ENCODE measurements at places on chromosomes 13 and 19.

DNA sequence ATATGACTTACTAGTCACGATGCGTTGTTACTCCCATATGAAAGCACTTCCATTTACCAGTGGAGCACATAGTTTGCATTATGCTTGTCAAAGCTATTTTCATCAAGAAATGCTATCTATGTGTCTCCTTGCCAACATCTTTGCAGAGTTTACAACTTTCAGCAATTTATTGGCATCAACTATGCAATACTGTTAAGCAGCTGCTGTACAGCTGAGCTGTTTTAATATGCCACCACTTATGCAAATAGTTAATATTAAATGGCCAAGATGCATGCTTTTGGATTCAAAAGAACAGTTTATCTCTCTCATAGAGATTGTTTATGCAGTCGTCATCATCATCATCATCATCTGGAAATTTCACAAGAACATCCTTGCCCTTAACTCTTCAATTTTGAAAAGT lies 67.9 kb upstream of the KLF5 start:
- DNase-seq = no peak

DNA sequence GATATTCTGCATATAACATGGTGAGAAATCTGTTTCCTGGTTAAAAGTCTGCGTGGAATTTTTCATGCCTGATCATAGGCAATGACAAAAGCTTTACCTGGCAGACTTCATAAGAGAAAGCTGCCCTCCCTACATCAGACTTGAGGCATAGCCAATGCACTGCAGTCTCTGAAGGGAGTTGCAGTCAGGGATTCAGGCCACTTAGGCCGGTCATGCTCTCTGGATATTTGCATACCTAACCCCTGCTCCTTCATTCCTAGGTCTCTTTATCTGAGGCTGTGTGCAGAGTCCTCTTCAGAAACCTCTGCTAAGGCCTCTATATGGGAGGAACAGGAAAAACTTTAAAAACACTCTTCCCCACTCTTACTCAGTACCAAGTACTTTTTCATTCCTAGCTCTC lies 287.4 kb downstream of the PCDH17 start:
- no peak for DNase-seq

DNA sequence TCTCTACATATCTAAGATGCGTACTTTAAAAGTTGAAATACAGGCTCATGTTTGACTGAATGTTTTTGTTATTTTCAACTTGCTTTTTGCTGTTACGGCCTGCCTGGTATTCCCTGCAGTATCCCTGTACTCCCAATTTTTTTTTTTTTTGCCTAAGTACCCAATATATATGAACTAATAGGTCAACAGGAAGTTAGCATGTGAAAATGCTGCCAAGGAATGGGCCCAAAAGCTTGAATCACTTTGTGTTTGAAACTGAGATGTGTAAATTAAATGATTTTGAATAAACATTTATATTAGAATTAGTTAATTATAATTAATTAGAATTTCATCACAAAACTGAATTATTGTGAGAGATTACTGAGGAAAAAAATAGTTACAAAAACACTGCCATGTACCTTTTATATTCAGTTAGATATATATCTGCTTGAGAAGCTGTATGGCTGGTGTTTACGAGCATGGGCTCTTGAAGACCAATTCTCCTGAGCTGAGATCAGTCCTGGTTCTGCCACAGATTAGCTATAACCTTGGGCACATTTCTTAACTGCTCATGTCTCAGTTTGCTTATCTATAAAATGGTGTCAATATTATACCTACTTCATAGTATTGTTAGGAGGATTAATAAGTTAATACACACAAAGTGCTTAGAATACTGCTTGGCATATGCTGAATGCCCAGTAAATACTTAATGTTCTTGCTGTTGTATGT lies 16.0 kb downstream of the TDRD3 start:
- DNase-seq = no peak

- DNase-seq = no peak
Measured at GRCh38 chr13:96238861-96239260, 149.0 kb downstream of the HS6ST3 start.

DNA sequence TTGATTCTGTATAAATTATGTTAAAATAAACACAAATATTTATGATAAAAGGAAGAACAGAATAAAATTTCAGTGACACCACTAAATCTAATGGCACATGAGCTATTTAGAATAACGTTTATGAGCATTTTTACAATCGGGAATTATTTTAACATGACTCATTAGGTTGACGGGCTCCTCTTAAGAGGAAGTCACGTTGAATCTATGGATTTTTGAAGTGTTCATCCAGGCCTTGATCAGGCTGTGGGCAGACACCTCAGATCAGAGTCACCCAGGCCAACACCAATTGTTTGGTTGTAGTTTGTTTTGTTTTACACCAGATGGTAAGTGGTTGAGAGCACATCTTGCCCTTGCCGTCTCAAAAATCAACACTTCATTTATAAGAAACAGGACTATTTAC lies 257.8 kb downstream of the FOXO1 start:
- DNase-seq = no peak

GRCh38 chr19:4877753-4878490 lies 10.5 kb upstream of the PLIN3 start:
- peak; percentile 95 for DNase-seq

GRCh38 chr19:33286899-33287298 lies 15.4 kb downstream of the CEBPA start:
- DNase-seq = no peak

DNA sequence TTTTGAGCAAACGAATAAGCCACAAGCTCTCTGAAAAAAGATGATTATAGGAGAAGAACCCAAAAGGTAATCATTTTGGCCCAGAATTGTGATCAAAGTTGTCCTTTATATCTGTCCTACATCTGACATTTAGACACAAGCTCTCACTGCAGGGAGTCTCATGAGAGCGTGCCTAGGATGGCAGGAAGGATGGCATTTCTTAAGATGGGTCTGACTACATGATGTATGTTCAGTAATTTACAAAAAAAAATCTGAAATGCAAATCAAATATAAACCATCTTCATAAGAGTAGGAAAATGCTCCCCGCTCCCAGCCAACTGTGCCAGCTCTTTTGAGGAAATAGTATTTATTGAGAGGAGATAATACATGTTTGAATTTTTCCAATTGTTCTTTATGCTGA lies 81.0 kb upstream of the MBNL2 start:
- DNase-seq = no peak

- no peak for DNase-seq
Measured at GRCh38 chr13:109271061-109271460, 515.3 kb downstream of the IRS2 start.

DNA sequence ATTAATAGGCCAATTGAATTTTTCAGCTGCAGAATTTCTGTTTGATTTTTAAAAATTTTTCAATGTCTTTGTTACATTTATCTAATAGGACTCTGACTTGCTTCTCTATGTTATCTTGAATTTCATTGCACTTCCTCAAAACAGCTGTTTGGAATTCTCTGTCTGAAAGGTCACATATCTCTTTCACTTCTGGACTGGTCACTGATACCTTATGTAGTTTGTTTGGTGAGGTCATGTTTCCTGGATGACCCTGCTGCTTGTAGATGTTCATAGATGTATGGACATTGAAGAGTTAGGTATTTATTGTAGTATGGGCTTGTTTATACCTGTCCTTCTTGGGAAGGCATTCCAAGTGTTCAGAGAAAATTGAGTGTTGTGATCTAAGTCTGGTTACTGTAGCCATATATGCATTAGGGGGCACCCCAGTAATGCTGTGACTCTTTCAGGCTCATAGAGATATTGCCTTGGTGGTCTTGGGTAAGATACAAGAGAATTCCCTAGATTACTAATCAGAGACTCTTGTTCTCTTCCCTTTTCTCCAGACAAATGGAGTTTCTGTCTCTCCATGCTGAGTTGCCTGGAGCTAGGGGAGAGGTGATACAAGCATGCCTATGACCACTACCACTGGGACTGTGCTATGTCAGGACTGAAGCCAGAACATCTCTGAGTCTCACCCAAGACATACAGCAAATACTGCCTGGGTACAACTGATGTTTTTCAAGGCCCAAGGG lies 27.8 kb downstream of the RFC3 start:
- no peak for DNase-seq

- DNase-seq = no peak
Measured at GRCh38 chr19:14575428-14575980, 3.6 kb upstream of the NDUFB7 start.

DNA sequence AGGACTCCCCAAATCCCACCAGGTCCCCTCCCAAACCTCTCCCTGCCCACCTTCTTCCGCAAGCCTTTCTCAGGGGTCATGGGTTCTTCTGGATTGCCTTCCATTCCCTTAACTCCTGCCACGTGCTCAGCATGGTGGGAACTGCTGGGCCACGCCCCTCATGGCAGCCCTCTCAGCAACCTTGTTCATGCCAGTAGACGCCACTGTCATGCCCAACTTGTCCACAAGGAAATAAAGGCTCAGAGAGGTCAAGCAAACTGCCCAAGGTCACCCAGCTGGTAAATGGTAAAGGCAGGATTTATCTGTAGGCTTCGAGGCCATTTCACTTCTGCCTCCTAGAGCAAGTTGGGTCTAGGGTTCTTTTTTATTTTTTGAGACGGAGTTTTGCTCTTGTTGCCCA lies 10.9 kb downstream of the PRAM1 start:
- no peak for DNase-seq

DNA sequence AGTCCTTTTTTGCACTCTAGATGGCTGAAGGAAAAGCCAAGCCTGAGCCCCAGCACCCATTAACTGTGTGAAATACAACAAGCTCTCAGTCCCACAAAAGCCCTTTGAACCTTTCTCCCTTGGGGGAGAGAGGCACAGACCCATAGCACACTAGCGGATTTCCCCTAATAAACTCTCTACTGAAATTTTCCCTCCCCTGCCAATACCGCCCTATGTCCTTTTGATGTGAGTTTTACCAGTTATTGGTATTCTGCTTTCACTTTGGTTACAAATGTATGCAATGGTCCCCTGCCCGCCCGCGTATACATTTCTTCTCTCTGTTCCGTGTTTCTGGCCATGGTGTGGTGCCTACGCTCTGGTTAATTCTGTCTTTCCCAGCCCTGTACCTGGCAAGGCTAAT lies 54.0 kb upstream of the MYO16 start:
- DNase-seq = no peak

DNA sequence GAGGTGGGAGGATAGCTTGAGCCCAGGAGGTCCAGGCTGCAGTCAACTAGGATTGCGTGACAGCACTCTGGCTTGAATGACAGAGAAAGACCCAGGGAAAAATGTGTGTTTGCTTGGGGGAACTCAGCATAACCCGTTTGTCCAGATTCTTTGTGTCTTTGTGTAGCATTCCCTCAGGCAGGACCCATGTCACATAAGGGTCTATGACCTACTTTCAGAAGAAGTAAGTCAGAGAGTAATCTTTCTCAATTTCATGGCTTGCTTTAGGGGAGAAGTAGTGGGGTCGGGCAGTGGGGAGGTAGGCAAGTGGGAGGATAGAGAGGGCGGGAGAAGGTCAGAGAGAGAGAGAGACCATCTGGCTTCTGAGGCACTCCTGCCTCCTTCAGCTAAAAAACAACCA lies 11.9 kb upstream of the PSPC1 start:
- no peak for DNase-seq

GRCh38 chr19:32537580-32537979 lies 43.4 kb upstream of the PDCD5 start:
- no peak for DNase-seq

GRCh38 chr19:19211499-19212420 lies at the start of gene NCAN:
NCAN (plus strand) TSS chr19:19211958; CDS start chr19:19216954, 4,996 bp downstream.
- DNase-seq = peak; percentile 8

DNA sequence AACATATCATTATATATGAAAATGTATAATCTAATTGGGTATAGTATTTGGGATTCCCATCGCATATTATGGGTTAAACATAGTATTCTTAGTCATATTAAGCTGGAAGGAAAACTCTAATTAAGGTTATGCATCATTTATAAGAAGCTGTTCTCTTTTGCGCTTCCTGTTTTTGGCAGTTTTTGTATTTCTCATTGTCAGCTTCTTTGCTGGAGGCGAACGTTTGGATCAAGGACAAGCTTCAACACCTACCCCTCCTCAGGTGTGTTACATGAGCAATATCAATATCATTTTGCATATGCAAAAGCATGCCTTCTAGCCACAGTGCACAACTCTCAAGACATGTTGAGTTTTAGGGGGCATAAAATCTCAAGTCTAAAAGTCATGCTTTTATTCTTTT lies 439.8 kb downstream of the TDRD3 start:
- no peak for DNase-seq

GRCh38 chr13:26538363-26539317 lies 18.8 kb upstream of the WASF3 start:
- no peak for DNase-seq

GRCh38 chr19:10514211-10515145 lies 2.8 kb downstream of the S1PR5 start:
- DNase-seq = no peak

GRCh38 chr19:9431475-9431874 lies 3.9 kb downstream of the ZNF266 start:
- no peak for DNase-seq

GRCh38 chr19:48543121-48543710 lies 8.8 kb upstream of the SULT2B1 start:
- no peak for DNase-seq
